ENCODE measurements at places on chromosomes 1 and 21.

DNA sequence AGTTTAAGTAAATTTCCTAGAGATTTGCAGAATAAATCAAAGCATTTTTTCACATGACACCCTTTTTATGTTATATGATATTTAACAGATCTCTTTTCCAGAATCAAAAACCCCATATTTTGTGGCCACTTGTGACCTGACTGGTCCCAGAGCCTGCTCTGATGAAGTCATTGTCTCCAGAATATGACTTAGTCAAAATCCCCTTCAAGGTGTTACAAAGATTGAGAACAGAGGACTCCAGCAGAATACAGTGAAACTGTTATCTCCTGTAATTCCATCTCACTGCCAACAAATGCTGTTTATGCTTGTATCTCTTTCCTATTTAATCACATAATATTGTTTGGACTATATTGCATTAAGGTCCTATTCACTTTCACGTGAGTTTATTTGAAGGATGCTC, 25.6 kb downstream of the RGS1 start:
- DNase-seq: no peak

DNA sequence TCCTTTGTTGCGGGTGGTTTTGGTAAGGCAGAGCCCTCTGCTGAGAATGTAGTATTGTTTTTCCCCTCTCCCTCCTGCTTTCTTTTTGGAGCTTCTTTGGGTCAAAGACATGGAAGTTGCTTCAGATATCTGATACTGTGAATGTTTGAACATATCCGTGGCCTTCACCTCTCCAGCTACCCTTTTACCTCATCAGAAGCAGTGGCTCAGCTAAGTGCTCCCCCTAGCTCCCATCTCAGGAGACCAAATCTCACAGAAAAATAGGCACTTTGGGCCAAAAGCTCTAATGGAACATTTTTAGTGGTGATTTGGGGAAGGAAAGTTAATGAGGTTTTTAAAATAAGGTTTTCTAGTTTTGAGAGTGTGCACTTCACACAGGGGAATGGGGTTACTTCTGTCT, 6.3 kb downstream of the TMEM200B start:
- DNase-seq: no peak

DNA sequence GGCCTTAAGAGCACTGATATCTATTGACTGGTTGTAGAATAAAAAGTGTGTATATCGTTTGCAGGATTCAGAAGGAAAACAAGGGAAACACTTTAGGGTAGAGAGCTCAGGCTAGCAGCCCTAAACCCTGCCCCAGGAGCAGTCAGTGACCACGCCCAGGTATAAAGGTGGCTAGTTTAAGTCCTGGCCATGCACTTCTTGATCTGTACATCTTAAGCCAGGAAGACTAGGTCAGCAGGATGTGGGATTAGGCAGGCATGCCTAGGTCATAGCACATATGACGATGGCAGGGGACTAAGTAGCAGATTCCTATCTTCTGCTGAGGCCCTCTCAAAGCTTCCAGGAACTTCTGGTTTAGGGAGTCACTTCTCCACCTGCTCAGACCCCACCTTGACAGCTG, 158.0 kb upstream of the CD34 start:
- DNase-seq: no peak

DNA sequence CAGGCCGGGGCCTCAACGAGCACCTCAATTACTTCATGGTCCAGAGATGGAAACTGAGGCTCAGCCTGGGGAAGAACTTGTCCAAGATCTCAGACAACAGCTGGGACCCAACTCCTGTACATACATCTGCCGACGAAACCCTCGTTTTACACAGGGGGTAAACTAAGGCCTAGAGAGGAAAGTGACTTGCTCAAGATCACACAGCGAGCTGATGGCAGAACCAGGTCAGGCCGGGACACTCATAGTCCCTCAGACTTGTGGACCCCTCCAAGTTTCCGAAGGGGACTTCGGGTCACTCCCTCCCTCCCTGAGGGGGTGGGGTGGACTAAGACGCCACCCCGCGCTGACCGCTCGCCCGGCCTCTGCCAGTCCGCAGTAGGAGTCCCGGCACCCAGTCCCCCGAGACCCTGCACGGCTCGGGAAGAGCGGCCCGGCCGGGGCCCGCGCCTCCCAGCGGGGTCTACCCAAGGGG, 430 bp downstream of the WASF2 start:
- DNase-seq: no peak

DNA sequence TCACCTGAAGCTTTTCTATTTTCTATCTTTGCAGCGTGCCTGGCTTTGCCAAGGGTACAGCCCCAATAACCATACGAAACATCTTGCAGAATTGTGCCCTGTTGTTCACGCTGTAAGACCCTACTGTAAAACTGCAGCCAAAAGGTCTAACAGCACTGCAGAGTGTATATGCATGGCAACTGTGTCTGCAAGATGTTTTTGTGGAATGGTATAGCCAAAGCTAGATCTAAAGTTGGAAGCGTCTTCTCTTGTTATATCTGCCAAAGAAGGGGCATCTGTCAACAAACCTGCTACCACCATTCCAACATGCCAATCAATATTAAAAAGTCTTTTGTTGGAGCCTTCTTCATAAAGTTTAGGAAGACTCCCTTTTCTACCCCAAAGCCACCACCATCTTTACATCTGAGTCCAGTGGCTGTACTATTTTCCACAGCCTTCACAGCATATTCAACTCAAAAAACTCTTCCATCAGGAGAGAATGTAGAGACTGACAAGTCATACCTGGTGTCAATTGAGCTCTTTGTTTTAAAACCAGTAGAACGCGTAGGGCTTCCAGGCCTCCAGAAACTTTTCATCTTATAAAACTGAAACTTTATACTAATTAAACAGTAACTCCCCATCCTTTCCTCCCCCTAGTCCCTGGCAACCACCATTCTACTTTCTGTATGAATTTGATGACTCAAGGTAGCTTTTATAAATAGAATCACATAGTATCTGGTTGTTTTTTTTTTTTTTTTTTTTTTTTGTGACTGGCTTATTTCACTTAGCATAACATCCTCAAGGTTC, 40.0 kb downstream of the ZSCAN20 start:
- no peak for DNase-seq

GRCh38 chr1:164769486-164770130, 210.6 kb downstream of the PBX1 start:
- DNase-seq: no peak

GRCh38 chr1:245056913-245057312, 97.9 kb upstream of the KIF26B start:
- no peak for DNase-seq

Measured in NCI-H2081 treated with DMSO at 0.1 percent for 48 hours (cell line).